Stimulated activated CD8-positive, alpha-beta memory T cell treated with anti-CD3 and anti-CD28 coated beads, Interleukin-15, amount 100 ng/mL, for 4 hours (primary cell): ENCODE measurements at places on chromosomes 16 and 17.

DNA sequence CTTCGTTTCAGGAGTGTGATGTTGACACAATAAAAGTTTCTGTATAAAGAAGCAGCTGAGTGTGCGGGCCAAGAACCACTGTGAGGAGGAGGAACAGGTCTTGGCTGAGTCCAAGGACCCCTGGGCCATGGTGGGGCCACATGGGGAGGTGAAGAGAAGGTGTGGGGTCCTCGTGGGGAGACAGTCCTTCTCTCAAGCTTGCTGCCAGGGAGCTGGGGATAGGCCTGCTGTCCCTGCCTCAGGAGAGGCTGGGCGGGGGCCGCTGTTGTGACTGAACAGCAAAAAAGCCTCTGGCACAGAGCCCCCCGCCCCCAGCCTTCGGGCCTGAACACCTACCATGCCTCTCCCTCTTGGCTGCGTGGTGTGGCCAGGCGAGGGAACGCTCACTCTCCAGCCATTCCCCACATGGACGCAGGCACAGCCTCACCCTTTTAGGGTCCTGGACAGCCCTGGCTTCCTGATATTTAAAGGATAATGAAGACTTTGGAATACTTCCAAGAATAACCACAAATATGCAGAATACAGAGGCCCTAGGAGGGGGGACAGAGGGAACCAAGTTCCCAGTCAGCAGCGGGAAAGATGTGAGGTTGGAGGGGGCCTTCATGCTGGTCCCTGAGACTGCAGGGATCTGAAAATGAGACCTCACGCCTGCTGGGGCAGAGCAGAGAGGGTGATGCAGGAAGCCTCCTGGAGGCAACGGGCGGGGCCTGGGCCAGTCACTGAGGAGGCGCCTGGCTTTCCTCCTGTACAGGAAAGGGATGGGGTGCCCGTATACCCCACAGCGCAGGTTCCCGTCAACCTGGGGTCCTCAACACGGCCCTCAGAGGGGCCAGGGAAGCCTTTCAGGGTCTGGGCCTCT lies 100.0 kb upstream of the CREBBP start:
- DNase-seq, result no peak

GRCh38 chr17:75109046-75109406 lies 743 bp upstream of the ARMC7 start:
- no peak for DNase-seq

- no peak for DNase-seq
Measured at GRCh38 chr17:68603656-68604055, 2.5 kb upstream of the FAM20A start.

- DNase-seq, result peak; percentile 21
Measured at GRCh38 chr17:79993390-79994227, 42.1 kb downstream of the TBC1D16 start.

GRCh38 chr17:57033296-57033695 lies 51.8 kb upstream of the AKAP1 start:
- DNase-seq, result no peak

- no peak for DNase-seq
Measured at GRCh38 chr16:70496513-70496912, 26.8 kb downstream of the COG4 start.
